ENCODE measurements at places on chromosomes 2 and 18.

DNA sequence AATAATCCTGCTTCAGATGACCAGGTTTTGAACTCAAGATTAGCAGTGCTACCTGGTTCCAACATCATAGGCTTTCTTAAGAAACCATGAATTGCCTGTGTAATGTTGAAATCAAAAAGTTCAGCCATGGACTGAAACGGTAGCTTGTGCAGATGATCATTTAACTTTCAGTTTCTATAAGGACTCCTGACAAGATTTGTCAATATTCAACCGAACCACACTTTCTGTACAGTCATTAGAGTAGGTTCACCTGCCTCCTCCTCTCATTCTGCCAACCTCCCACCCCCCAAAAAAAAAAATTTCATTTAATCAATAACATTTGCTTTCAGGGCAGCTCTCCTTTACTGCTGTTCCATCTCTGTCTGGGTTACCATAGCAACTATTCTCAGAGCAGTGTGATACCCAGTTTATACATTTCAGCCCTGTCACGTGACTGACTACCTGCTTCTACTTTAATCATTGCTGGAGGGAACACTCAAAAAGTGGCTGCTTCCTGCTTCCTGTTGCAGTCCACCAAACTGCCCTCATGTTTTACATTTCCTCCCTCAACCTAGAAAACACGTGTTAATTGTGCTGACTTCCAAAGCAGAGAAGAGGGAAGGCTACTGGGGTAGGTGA, 275.5 kb downstream of the SS18 start:
- DNase-seq = peak; percentile 46

DNA sequence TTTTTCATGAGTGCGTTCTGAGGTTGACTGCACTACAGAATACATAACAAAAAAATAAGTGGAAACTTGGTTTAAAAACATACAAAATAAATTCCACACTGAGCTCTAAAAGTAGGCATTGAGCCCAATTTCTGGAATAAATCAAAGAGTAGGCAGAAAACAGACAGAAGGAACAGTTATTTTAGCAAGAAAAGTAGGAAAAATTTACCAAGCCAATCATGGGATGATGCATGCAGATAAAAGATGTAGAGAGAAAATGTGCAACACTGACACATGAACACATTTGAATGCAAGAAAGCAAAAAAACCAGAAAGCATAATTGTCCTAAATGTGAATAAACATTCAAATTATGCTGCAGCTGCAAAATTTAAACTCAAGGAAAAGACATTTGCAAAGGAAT, 308.3 kb downstream of the DLGAP1 start:
- no peak for DNase-seq

- no peak for DNase-seq
Observed at GRCh38 chr2:25688236-25688635, 14.9 kb upstream of the DTNB start.

DNA sequence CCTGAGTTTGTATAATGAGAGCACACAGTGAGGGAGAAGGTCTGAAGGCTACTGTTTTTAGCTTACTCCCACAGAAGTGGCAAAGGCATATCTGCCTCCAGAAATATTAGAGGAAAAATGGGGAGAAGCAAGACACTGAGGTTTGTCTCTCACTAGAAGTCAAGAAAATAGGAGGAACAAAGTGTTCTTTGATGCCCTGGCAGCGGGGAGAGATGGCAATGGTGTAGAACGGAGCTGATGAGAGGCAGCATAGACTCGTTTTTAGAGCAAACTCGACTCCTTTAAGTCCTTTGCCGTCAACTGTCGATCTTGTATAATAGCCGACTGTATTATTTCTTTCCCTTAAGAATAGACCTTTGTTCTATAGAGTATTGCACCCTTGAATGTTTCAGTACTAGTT, 73.8 kb downstream of the ANKRD44 start:
- DNase-seq = no peak

DNA sequence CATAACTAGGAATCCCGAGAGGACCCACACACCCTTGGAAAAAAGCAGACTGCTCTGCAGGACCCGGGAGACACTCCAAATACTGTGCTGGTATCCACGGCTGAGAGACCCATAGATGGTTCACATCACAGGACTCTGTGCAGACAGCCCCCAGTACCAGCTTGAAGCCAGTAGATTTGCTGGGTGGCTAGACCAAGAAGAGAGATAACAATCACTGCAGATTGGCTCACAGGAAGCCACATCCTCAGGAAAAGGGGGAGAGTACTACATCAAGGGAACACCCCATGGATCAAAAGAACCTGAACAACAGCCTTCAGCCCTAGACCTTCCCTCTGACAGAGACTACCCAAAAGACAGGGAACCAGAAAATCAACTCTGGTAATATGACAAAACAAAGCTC, 223.8 kb upstream of the LRATD1 start:
- DNase-seq = no peak

- no peak for DNase-seq
Observed at GRCh38 chr18:57439609-57439968, 4.4 kb downstream of the ONECUT2 start.

- DNase-seq = no peak
Observed at GRCh38 chr2:61463769-61464475, 7.0 kb downstream of the USP34 start.

All from NCI-H748 treated with DMSO at 0.1 percent for 48 hours (cell line).